Iris pigment epithelial cell (primary cell): ENCODE measurements at places on chromosomes 12 and 14.

DNA sequence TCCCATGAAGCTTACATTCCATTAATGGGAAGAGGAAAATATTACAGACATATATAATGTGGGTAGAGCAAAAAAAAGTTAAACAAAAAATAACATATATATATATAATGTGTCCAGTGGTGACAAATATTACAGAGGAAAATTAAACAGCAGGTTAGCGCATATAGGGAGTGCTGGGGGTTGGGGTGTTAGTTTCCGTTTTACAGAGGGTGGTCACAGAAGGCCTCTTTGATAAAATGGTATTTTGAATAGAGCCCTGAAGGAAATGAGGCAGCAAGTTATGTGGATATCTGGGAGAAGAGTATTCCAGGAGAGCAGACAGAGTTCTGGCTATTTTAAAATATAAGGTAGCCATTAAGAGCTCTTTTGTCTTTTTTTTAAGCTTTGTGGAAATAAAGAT lies 73.2 kb downstream of the DCAF5 start:
- no peak for DNase-seq

- no peak for DNase-seq
These were observed 61.6 kb upstream of the GNPNAT1 start for GRCh38 chr14:52852810-52853521.

GRCh38 chr12:128388461-128389000 lies 121.6 kb downstream of the TMEM132C start:
- DNase-seq: no peak

DNA sequence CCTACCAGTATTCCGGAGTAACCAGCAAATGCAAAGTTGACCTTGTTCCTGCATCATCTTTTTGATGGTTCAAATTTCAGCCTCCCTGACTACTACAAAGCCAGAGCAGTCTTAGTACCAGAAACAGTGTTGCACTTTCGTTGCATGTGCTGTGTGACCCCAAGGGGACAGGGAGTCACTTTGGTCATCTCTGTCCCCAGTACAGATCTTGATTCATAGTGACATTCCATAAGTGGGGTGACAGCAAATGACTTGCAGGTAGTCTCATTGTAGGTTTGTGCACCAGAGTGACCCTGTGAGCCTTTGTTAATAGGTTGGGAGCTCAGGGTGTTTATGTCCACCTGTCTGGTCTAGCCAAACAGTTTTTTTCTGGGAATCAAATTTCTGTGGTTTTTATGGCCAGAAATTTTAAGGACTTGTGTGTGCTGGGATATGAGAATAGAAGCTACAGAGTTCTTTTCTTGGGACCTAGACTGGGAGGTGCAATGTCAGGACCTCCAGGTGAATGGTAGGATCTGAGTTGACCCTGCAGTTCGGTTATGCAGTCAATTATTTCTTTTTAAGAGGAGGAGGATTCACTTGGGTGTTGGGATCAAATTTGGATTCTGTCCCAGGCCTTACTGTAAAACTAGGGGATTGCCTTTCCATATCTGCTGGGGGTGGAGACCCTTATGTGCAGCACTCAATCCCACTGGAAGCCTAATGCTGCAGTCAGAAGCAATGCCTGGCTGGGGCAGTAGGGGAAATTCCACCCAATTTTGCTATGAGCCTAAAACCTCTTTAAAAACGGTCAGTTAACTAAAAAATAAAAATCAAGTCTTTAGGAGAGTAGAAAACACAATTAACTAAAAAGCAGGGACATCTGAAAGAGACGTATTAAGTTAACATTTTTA lies 10.1 kb downstream of the EIF5 start:
- no peak for DNase-seq

DNA sequence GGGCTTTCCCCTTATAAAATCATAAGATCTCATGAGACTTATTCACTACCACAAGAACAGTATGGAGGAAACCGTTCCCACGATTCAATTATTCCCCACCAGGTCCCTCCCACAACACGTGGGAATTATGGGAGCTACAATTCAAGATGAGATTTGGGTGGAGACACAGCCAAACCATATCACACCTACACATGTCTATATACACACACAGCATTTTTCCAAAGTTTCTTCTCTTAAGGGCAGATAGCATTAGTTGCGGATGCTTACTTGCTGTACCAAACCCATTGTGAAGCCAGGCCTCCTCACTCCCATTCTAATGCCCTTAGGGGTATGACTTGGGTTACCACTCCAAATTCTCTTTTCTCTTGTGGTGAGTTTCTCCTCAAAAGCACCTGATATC lies 104.1 kb upstream of the RAP1B start:
- no peak for DNase-seq

DNA sequence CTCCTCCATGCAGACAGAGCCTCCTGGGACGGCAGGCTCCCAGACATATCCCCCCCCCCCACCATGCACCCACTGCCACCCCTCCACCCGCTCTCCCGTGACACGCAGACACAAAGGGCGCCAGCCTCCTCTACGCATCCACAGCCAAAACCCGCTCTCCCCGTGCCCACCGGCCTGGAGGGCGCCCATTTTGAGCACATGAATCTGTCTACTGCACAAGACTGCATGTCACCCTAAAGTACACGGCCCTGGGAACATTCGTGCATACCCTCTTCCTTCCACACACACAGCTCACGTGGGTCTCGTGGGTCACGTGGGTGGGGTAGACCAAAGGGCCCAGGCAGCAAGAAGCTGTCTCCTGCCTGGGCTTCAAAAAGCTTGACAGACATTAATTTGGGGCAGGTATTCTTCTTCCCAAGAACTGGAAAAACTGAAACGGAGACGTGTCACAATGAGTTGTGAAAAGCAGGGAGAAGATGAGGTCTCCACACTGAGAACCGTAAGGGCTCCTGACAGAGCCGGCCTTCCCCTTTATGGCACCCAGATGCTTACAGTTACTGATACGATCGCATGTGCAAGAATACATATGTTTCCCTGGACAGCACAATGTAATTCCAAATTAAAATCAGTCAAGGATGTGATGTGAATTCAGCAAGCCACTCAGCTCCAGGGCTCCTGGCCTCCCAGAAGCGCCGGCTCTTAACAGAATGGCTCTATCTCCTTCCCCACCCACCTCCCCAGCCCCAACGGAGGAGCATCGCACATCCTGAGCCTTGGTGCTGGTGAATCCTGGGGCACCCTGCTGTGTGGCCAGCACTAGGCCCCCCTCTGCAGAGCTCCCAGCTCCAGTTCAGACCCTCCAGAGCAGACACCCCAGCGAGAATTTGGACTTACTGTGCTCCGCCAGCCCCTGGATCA lies 1.9 kb downstream of the TGFB3 start:
- DNase-seq: no peak

DNA sequence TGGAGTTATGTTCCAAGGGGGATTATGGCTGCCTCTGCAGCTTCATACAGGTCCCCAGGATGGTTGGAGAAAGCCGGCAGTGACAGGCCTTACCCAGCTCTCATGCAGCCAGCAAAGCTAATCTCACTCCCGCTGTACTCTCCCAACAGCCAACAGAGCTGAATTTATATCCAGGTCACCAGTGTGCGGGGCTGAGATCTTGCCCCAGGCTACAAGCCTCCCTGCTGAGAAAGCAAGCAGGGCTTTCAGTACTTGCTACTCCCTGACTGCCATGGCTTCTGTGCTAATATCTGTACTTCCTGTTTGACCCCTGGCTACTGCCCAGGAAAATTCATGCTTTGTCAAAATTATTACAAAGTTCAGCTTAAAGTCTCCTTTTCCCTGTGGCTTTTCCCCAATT lies 92.9 kb downstream of the ATP23 start:
- peak; percentile 22 for DNase-seq
